Calu3 (cell line): ENCODE measurements at places on chromosomes 6 and 20. TPM values are rescaled to one million over a fixed set of nuclear protein-coding genes. Genes with fewer than 3 reads are reported as not detected.

GRCh38 chr20:39775110-39775509 lies 813.0 kb downstream of the DHX35 start:
- no peak overlapping the region for H3K4me3 ChIP-seq
- no peaks in the 10 kb centered on the region for H3K4me1 ChIP-seq
- H3K27ac ChIP-seq: no peak overlapping the region
- DNase-seq: no peak
- no peaks in the 10 kb centered on the region for H3K27me3 ChIP-seq
- no peaks in the 10 kb centered on the region for H3K36me3 ChIP-seq

DNA sequence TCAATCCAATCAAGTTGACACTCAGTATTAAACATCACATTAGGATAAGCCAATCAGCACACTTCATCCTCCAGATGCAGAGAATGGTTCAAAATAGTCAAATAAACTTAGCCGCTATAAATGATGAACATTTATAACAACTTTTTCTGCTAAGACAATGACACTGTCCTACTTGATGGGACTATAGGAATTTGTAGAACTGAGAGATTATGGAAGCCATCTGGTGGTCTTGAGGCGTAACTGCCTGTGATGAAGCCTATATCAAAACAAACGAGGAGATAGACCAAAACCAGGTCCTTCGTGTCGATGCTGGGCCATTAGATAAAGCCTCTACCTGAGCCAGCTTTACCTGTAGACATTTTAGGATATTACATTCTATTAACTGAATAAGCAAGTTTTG lies 631.1 kb downstream of the COL12A1 start:
- peaks cover 18% of the 10 kb centered on the region for H3K4me1 ChIP-seq
- no peaks in the 10 kb centered on the region for H3K36me3 ChIP-seq
- H3K27me3 ChIP-seq: no peaks in the 10 kb centered on the region
- no peak overlapping the region for H3K4me3 ChIP-seq

Gene TRIM10
- total RNA-seq: 1.8 and 2.7 TPM in 2 replicates

GRCh38 chr6:17971128-17972073 lies 16.0 kb downstream of the KIF13A start:
- H3K4me1 ChIP-seq: no peaks in the 10 kb centered on the region
- H3K27me3 ChIP-seq: no peaks in the 10 kb centered on the region
- no peak overlapping the region for H3K27ac ChIP-seq
- no peak for DNase-seq
- H3K36me3 ChIP-seq: no peaks in the 10 kb centered on the region

DNA sequence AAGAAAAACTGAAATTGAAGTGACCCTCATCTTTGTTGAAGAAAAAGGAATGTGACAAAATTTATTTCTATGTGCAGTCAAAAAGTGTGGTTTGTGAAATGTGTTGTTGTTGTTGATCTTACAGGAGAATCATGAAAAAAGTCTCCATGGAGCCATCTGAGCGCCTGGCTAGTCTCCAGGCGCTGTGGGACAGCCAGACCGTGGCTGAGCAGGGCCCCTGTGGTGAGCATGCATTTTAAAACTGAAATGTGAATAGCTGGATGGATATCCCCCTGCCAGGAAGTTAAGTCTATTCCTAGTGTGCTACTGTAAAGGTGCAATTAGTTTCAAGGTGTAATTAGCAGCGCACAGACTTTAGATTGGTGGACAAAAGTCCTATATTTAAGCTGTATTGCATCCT lies 170.6 kb downstream of the CARMIL1 start:
- no peaks in the 10 kb centered on the region for H3K27me3 ChIP-seq
- H3K4me1 ChIP-seq: peaks cover 30% of the 10 kb centered on the region
- no peak for DNase-seq
- H3K27ac ChIP-seq: no peak overlapping the region

Gene SRSF6
- 202 and 205 TPM in 2 replicates for total RNA-seq

Gene TGM3
- not detected in 2 replicates for total RNA-seq

DNA sequence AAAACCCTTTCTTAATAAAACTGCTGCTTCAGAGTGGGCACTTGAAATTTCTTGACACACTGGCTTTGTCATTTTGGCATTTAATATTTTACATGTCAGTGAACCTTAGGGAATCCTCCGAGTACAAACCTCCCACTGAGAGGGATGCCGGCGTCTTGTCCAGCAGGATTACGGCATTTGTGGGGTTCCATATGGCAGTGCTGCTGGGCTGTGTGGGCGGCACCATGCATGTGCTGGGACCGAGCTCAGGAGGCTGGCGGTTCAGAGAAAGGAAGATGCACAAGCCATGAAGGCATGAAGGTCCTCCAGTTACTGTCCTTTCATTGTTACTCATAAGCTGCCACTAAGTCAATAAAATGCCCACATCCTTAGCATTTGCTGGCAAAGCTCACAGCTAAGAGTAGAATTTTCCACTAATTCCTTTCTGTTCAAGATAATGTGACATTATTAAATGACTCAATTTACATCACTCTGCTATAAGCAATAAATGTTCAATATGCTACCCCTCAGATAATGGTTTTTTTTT lies 61.4 kb downstream of the LY86 start:
- no peaks in the 10 kb centered on the region for H3K36me3 ChIP-seq
- no peaks in the 10 kb centered on the region for H3K4me1 ChIP-seq
- H3K27ac ChIP-seq: no peak overlapping the region
- H3K27me3 ChIP-seq: peaks cover 22% of the 10 kb centered on the region
- no peak overlapping the region for H3K4me3 ChIP-seq
- DNase-seq: no peak

GRCh38 chr6:121055572-121056163 lies 278.6 kb downstream of the TBC1D32 start:
- H3K27me3 ChIP-seq: no peaks in the 10 kb centered on the region
- peaks cover 9% of the 10 kb centered on the region for H3K4me1 ChIP-seq
- no peak overlapping the region for H3K4me3 ChIP-seq
- H3K27ac ChIP-seq: no peak overlapping the region

GRCh38 chr6:159831373-159831679 lies 31.2 kb downstream of the PNLDC1 start:
- H3K4me1 ChIP-seq: no peaks in the 10 kb centered on the region
- no peak overlapping the region for H3K4me3 ChIP-seq
- H3K27ac ChIP-seq: no peak overlapping the region
- H3K36me3 ChIP-seq: no peaks in the 10 kb centered on the region
- DNase-seq: no peak
- H3K27me3 ChIP-seq: peaks cover 30% of the 10 kb centered on the region
